Fibroblast of pulmonary artery (primary cell): ENCODE measurements at places on chromosomes 2 and 18.

DNA sequence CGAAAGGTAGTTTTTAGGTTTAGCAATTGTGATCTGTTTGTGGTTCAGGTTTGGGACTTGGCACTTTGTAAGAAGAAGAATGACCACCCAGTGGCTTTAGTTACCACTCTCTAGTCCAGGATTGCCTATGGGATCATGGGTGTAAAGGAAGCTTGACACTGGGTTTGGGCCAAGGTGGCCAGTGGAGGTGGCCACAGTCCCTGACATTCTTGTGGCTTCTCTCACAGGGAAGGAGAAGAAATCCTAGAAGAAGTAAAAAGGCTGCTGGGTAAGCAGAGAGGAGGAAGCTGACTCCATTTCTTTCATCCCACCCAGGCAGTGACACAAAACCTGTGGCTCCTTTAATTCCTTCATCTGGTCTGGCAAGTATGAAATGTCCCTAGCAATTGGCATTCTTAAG, 394.7 kb downstream of the CLIP4 start:
- DNase-seq = no peak

GRCh38 chr2:27296481-27296880, 11.8 kb downstream of the UCN start:
- peak; percentile 28 for DNase-seq

- no peak for DNase-seq
Observed at GRCh38 chr2:150474326-150475074, 13.0 kb downstream of the RND3 start.

GRCh38 chr2:98768384-98769113, 37.6 kb upstream of the MGAT4A start:
- DNase-seq = peak; percentile 28

- DNase-seq = no peak
Observed at GRCh38 chr2:169968743-169969142, 141.5 kb downstream of the UBR3 start.
